ENCODE measurements at places on chromosomes 16 and 17. TPM values are rescaled to one million over a fixed set of nuclear protein-coding genes. Genes with fewer than 3 reads are reported as not detected.

Gene C17orf75
- 16.5 TPM for total RNA-seq

Gene HS3ST3A1
- 2.4 TPM for total RNA-seq

Gene KCNJ12
- total RNA-seq: 0.09 TPM

Gene NLRC3
- 177 TPM for total RNA-seq

Gene SEC14L5
- not detected for total RNA-seq

Gene FBXW10
- not detected for total RNA-seq

Gene PRSS36
- total RNA-seq: 1.1 TPM

Gene MEIOB
- total RNA-seq: not detected

Gene PCGF2
- 0.53 TPM for total RNA-seq

Gene HID1
- 12.7 TPM for total RNA-seq

Gene PPP1R27
- not detected for total RNA-seq

GRCh38 chr16:59826767-59827166 lies 1092.7 kb upstream of the GOT2 start:
- DNase-seq: no peak

DNA sequence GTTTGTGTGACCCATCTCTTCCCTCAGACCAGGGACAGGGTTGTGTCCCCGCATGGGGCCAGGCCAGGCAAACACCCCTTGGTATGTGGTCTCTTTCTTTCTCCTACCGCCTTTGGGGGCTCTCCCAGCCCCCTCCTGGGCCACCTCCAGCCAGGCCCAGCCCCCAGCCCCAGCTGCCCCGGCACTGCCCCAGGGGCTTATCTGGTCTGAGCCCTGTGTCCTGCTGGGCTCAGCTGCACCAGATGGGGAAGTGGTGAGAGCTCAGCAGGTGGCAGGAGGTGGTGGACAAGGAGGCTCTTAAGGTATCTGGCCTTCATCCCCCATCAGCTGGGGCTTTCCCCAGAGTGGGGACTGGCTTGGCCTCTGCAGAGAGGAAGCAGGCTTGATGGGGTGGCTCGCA lies 8.7 kb downstream of the ADAM11 start:
- no peak for DNase-seq

DNA sequence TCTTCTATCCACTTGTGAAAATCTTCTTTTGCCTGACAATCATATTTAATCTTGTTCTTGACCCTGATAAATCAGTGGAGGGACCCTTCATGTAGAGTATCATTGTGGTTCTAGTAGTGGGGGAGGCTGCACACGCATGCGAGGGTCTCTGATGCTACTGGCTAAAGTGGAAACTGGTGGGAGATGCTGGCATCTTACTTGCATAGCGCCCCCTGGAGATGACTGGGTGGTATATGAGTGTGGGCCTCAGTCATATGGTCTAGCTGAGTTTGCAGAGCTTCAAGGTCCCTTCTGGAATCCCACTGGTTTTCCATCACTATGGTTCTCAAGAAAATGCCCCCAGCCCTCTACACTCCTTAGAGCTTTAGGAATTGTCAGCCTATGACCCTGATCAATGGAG lies 236.4 kb upstream of the AXIN2 start:
- peak; percentile 5 for DNase-seq

DNA sequence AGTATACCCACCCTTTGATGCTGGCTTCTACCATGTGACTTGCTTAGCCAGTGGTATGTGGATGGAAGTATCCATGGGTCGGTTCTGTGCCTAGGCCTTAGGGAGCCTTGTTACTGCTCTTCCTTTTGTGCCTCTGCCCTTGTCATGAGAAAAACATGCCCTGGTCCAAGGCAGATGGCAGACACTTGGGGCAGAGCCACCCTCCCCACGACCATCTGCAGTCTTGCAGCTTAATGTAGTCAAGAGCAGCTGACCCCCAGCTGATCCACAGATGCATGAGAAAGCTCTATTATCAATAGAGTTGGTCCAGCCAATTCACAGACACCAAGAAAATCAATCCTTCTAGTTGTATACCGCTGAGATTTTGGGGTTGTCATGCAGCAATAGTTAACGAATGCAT lies 95.7 kb downstream of the SLC39A11 start:
- no peak for DNase-seq

DNA sequence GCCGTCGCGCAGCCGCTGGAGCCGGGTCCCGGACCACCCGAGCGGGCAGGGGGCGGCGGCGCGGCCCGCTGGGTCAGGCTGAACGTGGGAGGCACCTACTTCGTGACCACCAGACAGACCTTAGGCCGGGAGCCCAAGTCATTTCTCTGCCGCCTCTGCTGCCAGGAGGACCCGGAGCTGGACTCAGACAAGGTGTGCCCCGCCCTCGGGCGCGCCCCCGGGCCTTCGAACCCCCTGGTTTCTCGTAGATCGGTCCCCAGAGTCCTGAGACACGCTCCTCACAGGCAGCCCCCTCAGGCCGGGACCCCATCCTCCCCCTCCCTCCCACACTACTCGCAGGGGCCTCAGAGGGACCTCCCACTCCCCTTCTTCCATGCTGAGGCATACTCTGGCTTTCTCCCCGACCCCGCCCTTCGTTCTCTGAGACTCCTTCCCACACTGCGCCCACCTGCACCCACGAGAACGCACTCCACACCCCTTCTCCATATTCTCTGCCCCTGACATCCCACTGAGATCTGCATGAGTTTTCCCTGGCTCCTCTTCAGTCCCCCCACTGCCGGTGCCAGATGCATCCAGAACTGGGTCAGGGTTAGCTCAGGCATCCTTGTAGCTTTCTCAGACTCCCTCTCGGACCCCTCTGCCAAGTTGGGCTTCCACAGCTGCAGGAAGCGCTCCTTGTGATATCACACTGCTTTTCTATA lies 523 bp downstream of the KCTD2 start:
- DNase-seq: no peak

GRCh38 chr16:57115168-57115513 lies 22.8 kb downstream of the CPNE2 start:
- DNase-seq: no peak

DNA sequence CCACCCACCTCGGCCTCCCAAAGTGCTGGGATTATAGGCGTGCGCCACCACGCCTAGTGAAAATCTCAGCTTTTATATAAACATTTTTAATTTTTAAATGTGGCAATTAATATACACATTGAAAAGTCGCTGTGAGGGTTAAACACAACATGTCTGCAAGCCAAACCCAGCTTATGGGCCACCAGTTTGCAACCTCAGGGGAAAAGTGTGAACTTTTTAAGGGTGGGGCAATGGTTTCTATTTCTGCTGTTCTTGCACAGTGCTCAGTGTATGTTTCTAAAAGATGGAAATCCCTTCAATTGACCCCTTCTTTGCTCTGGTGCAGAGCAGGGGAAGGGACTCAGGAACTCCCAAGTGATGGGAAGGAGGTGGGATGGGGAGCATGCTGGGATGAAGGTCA lies 18.3 kb upstream of the SUPT4H1 start:
- no peak for DNase-seq

GRCh38 chr17:59402760-59403159 lies 71.3 kb downstream of the YPEL2 start:
- DNase-seq: no peak

DNA sequence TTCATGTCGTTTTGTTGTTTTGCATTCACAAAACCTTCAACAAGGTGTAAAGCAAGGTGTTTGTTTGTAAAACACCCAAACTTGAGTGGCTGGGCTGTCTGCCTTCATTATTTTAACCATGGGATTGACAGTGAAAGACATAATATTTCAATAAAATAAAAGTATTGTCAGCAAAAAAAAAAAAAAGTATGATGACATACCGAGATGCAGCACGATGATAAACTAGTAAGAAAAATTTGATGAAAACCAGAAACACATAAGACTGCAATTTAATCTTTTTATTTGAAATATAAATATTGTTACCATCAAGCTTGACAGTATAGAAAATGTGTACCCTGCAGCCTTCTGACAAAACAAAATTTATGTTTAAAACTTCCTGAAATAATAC lies 419.3 kb upstream of the DYNLRB2 start:
- no peak for DNase-seq

DNA sequence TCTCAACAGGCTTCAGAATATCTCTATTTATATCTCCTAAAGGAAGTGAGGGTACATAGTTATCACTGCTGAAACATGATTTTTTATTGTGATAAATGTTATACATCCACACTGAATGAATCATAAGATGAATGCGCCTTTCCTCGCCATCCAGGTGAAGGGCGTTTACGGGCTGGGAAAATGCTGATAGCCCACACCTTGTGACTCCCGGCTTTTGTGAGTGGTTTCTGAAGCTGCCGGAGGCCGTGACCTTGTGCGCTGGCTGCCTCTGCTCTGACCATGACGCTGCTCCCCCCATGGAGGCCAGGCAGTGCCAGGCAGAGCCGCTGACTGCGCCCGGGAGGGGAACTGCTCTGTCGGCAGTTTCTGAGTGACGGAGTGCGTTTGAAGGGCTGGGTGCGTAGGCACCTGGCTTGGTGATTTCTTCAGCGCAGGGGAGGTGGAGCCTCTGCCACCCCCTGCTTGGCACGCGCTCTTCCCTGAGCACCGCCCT lies 97.2 kb downstream of the RAP1GAP2 start:
- DNase-seq: no peak

- no peak for DNase-seq
Measured at GRCh38 chr16:4194661-4195060, 47.2 kb downstream of the SRL start.

DNA sequence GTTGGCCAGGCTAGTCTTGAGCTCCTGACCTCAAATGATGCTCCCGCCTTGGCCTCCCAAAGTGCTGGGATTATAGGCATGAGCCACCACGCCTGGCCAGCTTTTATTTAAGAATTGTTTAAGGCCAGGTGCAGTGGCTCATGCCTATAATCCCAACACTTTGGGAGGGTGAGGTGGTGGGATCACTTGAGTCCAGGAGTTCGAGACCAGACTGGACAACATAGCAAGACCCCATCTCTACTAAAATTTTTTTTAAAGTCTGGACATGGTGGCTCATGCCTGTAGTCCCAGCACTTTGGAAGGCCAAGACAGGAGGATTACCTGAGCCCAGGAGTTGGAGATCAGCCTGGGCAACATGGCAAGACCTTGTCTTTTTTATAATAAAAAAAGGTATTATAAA lies 5.2 kb downstream of the PLXDC1 start:
- DNase-seq: no peak

GRCh38 chr17:69093279-69093789 lies 32.6 kb upstream of the ABCA9 start:
- DNase-seq: no peak

DNA sequence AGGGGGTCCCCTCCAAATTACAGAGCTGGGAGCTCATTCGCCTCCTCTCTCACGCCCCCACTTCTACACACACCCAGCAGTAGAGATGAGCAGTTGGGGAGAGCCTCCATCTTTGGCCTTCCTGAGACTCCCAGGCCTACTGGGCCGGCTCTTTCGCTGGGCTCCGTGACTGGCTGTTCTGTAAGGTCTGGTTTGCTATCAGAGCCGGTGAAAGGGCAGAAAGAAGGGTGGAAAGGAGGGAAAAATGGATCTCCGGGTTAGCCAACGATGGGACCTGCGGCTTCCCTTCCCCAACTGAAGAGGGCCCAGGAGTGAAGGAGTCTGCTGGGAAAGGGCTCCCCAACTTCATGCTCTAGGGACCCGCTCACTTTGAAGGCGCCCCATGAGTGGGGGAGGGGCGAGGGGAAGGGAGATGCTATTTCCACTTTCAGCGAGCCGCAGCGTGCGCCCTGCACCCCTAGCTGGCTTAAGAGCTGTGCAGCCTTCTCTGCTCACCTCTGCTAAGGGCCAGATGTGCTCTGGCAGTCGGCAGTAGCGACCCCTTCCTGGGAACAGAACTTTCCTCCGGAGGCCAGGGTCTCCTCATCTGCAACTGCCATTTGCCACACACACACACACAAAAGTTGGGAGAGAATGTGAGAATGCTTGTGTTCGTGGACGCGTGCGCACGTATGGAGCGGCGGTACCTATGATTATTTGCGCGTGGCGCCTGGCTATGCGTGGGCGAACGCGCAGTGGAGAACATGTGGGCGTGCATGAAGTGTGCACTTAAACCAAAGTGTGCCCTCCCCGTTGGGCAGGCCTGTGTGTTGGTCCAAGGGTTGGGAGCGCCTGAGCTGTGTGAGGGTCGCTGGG lies 2.9 kb upstream of the FOXF1 start:
- no peak for DNase-seq

- DNase-seq: no peak
Measured at GRCh38 chr17:79623786-79624717, 13.2 kb upstream of the RBFOX3 start.

DNA sequence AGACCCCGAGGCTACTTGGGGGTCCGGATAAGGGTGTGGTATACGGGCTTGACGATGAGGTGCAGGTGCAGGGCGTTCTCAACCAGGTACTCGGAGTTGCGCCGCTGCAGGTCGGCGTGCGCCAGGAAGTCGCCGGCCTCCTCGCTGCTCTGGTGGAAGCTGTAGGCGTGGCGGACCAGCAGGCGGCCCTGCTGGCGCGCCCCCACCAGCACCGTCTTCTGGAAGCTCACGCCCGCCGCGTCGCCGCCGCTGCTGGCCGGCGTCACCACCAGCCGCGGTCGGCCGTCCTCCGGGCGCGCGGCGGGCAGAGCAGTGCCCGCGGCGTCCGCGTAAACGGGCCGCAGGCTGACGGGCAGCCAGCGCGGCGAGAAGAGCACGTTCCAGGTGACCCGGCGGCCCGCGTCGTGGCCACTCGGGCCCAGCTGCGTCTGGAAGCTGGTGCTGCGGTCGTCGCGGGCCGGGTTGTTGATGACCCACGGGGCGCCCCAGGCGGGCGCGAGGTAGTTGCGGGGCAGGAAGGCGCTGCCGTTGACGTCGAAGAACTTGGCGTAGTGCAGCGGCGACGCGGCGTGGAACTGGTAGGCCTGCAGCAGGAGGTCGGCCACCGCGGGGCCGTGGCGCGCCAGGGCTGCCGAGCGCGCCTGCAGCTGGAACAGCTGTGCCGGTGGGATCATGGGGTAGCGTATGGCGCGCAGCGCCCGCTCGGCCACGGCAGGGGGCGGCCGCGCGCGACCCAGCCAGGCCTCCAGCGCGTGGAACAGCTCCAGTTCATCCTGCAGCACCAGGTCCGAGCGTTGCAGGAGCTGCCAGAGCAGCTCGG lies 4.8 kb downstream of the BTBD17 start:
- DNase-seq: no peak

GRCh38 chr16:35746963-35747657 lies 2287.7 kb downstream of the TP53TG3F start:
- DNase-seq: no peak

DNA sequence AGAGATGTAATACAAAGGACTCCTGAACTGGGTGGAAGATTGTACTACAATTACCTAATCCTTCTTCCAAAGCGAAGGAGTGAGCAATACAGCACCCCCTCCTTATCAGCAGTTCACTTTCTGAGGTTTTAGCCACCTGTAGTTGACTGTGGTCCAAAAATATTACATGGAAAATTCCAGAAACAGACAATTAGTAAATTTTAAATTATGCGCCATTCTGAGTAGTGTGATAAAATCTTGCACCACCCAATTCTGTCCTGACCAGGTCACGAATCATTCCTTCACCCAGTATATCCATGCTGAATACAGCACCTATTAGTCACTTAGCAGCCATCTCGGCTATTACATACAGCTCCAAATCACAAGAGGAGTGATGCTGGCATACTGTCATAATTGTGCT lies 23.2 kb downstream of the VPS53 start:
- DNase-seq: no peak

DNA sequence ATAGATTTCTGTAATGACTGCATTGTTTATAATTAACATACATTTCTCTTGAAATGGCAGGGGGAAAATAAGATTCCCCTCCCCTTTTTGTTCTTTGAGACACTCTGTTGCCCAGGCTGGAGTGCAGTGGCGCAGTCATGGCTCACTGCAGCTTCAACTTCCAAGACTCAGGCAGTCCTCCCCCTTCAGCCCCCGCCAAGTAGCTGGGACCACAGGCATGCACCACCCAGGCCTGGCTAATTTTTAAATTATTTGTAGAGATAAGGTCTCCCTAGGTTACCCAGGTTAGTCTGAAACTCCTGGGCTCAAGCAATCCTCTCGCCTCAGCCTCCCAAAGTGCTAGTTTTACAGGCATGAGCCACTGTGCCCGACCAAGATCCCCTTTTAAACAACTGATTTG lies 67.7 kb downstream of the KATNIP start:
- DNase-seq: no peak
